ENCODE measurements at places on chromosomes 2 and 18. TPM values are rescaled to one million over a fixed set of nuclear protein-coding genes. Genes with fewer than 3 reads are reported as not detected.

GRCh38 chr2:624551-625347, 52.5 kb downstream of the TMEM18 start:
- peak; percentile 40 for DNase-seq

DNA sequence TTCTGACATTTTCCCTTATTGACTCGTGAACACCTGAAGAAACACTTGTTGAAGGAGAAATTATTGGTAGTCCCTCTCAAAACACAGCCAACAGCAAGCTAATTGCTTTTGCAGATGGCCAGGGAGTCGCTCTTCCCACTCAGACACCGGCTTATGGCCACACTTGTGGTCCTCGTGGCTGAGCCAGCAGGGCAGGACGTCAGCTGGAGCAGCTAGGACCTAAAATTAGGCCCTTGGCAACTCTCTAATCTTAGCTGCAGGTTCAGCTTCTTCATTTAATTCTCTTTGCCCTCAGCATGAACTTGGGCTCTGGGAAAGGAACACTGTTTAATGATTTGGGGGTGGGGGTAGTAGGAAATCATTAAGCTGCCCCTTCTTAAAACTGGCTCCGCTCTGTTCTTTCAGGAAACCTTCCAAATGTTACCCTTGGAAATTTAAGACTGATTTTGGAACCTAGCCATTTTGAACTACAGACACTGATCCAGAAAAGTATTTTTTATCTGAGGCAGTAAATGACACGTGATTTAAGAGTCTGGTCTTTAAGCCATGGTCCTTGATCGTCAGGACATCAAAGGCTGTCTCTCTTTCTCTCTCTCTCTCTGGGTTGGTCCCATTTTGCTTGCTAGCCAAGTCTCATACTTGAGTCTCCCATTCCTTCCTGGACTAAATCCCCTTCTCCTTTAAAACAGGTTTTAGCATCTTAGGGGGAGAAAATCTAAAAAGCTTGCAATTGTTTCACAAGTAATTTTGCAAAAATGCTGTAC, 77.5 kb downstream of the CDK15 start:
- DNase-seq, result no peak

The FAP gene
- total RNA-seq, result not detected

DNA sequence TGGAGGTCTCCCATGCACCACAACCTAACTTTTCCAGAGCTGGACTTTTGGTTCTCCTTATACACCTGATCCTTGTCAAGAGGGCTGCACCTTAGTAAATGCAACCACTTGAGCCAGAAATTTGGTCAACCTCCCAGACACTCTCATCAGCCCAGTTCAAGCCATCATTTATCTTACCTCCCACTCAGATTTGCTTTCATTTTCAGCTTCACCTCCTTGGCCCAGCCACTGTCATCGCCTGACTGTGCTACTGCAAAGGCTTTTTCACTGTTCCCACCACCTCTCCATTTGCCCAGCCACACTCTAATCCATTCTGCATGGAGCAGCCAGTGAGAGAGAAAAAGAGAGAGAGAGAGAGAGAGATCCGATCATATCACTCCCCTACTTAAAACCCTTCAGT, 112.4 kb upstream of the DDX18 start:
- no peak for DNase-seq

DNA sequence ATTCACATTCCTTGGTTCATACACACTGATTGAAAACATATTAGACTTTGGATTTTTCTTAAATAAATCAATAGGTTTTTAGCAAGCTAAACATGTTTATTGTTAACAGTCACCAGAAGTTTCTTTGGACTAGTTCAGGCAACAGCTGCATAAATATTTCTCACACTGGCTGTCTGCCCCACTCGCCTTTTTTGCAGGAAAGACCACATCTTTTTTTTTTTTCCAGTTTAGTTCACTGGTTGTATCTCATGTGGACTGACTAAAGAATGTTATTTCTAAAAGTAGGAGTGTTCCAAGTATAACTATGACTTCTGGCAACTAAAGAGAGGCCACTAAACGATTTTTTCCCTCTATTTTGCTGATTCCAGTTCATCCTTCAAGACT, 31.1 kb downstream of the SLC40A1 start:
- no peak for DNase-seq

DNA sequence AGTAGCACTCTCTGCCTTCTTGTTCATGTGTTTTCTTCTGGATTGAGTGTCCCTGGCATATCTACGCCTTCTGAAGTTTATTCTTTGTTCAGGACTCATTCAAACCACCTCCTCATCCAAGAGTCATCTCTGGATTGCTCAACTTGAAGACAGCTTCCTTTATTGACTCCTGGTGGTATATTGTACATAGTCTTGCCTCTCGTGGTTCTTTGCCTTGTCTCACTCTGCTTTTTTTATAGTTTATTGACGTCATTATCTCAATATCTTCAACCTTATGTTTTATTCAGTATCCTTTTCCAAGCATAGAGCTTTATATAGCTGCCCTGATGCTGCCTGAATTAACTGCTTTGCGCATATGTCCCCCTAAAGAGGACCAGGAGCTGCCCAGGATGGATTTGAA, 161.7 kb downstream of the INSIG2 start:
- DNase-seq, result no peak

DNA sequence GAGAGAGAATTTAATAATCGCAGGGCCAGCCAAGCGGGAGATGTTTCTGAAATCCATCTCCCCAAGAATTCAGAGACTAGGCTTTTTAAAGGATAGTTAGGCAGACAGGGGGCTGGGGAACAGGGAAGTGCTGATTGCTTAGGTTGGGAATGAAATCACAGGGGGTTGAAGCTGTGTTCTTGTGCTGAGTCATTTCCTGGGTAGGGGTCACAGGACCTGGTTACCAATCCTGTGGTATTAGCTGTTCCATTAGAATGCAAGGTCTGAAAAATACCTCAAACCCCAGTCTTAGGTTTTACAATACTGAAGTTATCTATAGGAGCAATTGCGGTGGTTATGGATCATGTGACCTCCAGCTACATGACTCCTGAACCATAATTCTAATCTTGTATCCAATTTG, 4.6 kb downstream of the SP140 start:
- no peak for DNase-seq

DNA sequence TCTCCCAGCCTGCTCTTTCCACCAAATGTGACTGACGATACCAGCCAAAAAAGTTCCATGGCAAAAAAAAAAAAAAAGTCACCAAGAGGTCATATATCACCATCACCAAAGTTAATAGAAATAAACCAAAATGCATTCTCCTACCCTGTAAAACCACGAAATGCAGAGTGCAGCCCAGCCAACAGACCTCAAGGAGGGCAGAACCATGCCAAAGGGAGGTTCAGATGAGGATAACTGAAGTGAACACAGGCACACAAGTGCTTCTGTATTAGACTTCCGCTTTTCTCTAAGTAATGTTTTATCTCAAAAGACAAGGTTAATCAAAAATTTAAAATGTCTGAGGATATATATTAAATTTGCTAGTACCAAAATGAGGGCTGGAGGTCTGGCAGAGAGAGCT, 5.5 kb downstream of the SERPINE2 start:
- DNase-seq, result no peak

GRCh38 chr2:146784602-146785001, 1060.2 kb upstream of the ACVR2A start:
- no peak for DNase-seq

The GBX2 gene
- not detected for total RNA-seq

The PROM2 gene
- total RNA-seq, result 1.4 TPM

DNA sequence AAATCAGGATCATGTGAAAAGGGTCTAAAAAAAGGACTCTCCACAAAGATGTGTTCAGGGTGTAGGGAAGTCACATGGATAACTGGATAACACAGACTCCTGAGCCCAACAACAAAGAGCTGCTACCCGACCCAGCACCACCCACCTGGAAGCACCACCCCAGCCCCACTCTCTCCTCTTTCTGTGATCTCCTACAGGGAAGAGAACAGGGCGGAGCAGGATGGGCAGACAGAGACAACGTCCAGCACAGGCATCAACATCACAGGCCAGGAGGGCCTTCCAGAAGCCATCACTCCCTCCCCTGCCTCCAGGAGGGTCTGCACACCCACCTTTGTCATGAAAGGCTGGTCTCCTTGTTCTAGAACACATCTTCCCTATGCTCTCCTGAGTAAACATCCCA, 1.3 kb upstream of the CIB4 start:
- no peak for DNase-seq

The NMUR1 gene
- total RNA-seq, result not detected

DNA sequence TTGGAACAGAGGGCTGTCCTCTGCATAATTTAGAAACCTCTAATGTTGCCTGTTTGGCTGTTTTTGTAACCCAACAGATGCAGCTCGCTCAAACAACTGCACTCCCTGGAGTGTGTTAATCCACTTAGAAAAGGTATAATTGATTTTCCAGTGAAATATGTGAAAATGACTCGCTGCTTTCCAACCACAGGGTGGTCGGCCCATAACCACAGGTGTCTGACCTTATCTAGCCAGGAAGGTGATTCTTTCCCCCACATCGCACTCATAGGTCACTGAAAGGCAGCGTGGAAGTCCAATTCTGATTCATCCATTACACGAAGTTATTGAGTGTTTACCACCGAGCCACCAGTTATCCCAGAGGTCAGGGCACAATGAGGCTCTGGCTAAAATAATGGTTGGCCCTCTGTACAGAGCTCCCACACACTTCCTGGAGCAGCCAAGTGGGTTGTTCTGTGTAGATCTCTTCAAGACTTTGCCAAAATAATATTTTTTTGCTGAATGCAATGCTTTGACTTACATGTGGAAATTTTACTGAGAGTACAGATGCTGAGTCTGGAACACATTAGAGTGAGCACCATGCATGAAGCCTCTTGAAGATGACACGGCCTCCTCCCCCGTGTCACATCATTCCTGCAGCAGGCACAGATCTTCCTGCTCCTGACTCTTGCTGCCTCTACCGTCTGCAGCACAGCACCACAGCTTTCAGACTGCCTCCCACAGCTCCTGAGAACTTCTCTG, 396.2 kb downstream of the ZNF516 start:
- no peak for DNase-seq

The ALPP gene
- not detected for total RNA-seq

The FAM124B gene
- total RNA-seq, result 0.64 TPM
